CD8-positive, alpha-beta memory T cell (primary cell): ENCODE measurements at places on chromosomes 3 and 15. TPM values are rescaled to one million over a fixed set of nuclear protein-coding genes. Genes with fewer than 3 reads are reported as not detected.

- H3K27me3 ChIP-seq: no peaks in the 10 kb centered on the region
- DNase-seq: no peak
- no peaks in the 10 kb centered on the region for H3K36me3 ChIP-seq
- no peaks in the 10 kb centered on the region for H3K4me1 ChIP-seq
- no peak overlapping the region for H3K27ac ChIP-seq
These were observed 764.4 kb upstream of the NECTIN3 start for GRCh38 chr3:110307065-110307809.

GRCh38 chr15:68210821-68211655 lies 5.9 kb upstream of the CALML4 start:
- DNase-seq: peak; percentile 32
- no peak overlapping the region for H3K4me3 ChIP-seq
- no peaks in the 10 kb centered on the region for H3K27me3 ChIP-seq
- no peaks in the 10 kb centered on the region for H3K36me3 ChIP-seq

The PPM1L gene
- 4.4 TPM for total RNA-seq

The GOLGA8N gene
- total RNA-seq: 0.82 TPM
